Cardiac septum (tissue), 1 donor: ENCODE measurements at places on chromosomes 16 and 17. TPM values are rescaled to one million over a fixed set of nuclear protein-coding genes. Genes with fewer than 3 reads are reported as not detected.

The SLC13A2 gene
- not detected for total RNA-seq

The ZSCAN10 gene
- total RNA-seq = not detected

The ARMC7 gene
- total RNA-seq = 8.0 TPM

The CRISPLD2 gene
- total RNA-seq = 16.3 TPM

The CEP112 gene
- 19.6 TPM for total RNA-seq

The CASKIN2 gene
- 48.2 TPM for total RNA-seq

The PHKG2 gene
- total RNA-seq = 13.2 TPM

The HEATR9 gene
- total RNA-seq = not detected

The HIGD1B gene
- 10.3 TPM for total RNA-seq

DNA sequence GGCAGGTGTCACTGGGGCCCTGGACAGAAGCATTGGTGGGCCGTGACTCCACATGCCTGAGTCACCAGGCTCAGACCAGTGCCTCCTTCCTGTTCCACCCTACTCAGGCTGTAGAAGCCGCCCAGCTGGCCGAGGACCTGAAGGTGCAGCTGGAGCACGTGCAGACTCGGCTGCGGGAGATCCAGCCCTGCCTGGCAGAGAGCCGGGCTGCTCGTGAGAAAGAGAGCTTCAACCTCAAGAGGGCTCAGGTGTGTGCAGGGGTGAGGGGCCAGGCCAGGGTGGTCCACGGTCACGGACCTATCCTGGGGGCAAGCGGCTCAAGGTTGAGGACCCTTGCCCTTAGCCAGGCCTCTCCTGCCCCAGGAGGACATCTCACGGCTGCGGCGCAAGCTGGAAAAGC lies 9.6 kb downstream of the RNF40 start:
- no peak for DNase-seq

- DNase-seq = no peak
Observed at GRCh38 chr17:56742601-56743000, 91.1 kb downstream of the C17orf67 start.

DNA sequence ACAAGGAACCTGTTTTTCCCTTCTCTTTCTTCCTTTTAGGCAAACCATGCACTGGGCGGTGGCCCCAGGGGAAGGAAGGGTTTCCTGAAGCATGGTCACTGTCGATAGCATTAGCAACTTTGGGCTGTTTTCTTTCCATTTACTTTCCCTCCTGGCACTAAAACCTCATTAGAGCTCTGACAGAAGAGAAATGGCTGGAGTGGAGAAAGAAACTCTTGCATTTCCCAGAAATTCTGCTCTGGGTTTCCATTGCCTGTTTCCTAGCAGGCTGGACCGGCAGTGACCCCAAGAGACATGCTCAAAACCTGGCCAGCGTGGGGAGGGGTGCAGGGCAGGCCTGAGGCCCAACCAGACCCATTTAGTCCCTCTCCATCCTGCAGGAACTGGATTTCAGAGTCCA lies 230.7 kb upstream of the CCL2 start:
- no peak for DNase-seq

- DNase-seq = no peak
Observed at GRCh38 chr17:64218066-64218465, 45.0 kb downstream of the TEX2 start.

GRCh38 chr17:27811961-27812360 lies 11.6 kb upstream of the NOS2 start:
- DNase-seq = no peak

DNA sequence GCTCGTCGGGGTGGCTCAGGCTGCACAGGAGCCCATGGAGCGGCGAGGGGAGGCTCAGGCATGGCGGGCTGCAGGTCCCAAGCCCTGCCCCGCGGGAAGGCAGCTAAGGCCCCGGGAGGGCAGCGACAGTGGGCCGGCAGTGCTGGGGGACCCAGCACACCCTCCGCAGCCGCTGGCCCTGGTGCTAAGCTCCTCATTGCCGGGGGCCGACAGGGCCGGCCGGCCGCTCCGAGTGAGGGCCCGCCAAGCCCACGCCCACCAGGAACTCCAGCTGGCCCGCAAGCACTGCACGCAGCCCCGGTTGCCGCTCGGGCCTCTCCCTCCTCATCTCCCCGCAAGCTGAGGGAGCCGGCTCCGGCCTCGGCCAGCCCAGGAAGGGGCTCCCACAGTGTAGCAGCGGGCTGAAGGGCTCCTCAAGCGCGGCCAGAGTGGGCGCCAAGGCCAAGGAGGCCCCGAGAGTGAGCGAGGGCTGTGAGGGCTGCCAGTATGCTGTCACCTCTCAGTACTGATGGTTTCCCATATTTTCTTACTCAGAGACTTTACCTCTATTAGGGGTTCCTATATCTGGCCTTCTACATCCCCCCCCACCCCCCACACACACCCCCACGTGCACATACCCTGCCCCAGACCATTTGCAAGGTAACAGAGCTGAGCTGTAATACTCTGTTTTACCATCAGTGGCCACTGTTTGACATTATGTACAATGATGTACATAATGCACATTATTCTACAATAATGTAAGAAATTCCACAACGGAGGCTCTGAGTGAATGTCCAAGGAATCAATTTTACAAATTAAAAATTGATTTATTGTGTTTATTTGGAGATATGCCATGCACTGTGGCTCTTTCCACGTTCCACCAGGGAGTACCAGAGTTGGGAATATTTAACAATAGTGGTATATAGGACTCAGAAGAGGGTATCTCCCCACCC lies 3.7 kb upstream of the VAT1L start:
- no peak for DNase-seq

DNA sequence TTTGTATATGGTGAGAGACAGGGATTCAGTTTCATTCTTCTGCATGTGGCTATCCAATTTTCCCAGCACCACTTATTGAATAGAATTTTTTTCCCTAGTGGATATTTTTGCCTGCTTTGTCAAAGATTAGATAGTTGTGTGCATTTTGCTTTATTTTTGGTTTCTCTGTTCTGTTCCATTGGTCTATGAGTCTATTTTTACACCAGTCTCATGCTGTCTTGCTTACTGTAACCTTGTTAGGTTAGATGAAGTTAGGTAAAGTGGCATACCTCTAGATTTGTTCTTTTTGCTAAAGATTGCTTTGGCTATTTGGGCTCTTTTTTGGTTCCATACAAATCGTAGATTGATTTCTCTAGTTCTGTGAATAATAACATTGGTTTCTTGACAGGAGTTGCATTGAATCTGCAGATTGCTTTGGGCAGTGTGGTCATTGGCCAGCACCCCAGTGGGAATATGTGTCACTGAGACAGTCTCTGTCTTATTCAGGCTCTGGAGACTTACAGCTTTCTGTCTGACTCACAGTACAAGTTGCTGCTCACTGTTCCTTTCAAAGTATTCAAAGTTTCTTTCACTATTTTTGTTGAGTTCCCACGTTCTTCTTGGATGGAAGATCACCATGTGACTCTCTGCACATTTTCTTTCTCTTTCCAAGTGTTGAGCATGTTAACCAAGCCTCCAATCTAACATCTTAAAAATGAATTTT lies 709.1 kb downstream of the CDH11 start:
- DNase-seq = no peak

GRCh38 chr16:11093572-11094074 lies 149.3 kb downstream of the CLEC16A start:
- no peak for DNase-seq
